Lung microvascular endothelial cell (primary cell): ENCODE measurements at places on chromosomes 16 and 17. TPM values are rescaled to one million over a fixed set of nuclear protein-coding genes. Genes with fewer than 3 reads are reported as not detected.
A peak's percentile ranks its signal among the peaks of the same experiment; 100 is the strongest.

- no peak for DNase-seq
Measured at GRCh38 chr17:36816214-36816906, 120.9 kb upstream of the LHX1 start.

- DNase-seq: no peak
Measured at GRCh38 chr16:80659865-80660264, 119.1 kb downstream of the DYNLRB2 start.

DNA sequence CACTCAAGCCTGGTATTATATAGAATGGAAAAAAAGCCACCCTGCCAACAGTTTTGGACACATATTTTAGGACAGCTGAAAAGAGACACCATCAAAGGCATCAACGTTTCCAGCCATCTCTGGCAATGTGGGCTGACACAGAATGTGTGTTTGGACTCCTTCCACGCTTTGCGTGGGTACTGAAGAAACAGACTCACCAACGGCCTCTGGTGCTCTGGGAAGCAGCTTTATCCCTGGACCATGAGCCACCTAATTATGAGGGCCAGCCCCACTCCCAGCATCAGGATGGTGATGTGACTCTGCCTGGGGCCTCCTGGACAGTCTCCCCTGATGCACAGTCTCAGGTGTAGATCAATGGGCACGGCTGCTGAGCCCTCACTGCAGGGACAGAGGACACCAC lies 27.9 kb downstream of the CCDC57 start:
- DNase-seq: no peak

DNA sequence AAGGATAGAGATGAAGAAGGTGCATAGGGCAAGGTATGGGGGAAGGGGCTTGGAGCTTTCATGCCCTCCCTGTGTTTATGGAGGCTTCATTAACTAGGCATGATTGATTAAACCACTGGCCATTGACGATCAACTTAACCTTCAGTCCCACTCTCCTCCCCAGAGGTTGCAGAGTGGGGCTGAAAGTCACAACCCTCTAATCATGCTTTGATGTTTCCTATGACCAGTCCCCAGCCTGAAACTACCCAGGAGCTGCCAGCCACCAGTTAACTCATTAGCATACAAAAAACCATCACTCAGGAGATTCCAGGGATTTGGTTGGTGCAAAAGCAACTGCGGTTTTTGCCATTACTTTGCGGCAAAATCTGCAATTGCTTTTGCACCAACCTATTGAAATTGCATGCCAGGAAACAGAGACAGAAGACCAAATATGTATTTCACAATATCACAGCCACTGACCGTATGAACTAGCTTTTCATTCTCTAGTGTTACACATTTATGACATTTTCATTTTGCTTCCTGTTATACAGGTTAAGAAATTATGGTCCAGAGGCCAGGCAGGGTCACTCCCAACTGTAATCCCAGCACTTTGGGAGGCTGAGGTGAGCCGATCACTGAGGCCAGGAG lies 5.4 kb downstream of the GFOD2 start:
- DNase-seq: no peak

GRCh38 chr17:6496116-6496481 lies 51.8 kb downstream of the PIMREG start:
- DNase-seq: no peak

DNA sequence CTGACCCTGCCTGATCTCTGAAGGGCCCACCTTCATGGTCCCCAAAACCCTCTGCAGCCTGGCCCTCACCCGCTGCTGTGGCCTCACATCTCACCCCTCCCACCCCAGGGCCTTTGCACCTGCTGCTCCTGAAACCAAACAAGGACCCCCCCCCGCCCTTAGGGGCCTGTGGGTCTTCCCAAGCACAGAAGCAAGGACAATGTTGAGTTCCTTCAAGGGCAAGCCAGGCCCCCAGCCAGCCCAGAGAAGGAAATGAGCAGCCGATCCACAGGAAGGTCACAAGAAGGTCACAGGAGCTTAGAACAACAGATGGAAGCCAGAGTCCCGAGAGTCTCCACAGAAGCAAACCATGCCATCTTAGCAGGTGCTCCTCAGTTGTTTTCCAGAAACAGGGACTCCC lies 493 bp upstream of the PDE6G start:
- DNase-seq: peak; percentile 68

GRCh38 chr17:69497161-69497560 lies 82.7 kb downstream of the MAP2K6 start:
- no peak for DNase-seq

DNA sequence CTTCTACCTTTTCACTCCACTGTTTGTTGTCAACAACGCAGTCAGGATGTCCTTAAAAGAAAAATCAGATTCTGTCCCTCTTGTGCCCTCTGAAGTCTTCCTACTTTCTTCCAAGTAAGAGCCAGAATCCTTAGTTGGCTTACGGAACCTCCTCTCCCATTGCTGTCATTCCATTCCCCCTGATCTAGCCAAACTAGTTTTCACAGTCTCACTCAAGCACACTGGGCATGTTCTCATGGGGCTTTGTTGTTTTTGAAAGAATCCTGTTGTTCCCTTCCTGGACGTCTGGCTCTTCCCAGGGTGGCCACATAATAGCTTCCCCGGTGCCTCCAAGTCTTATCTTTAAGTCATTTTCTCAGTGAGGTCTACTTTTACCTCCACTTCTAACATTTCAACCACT lies 158.6 kb upstream of the ELAC2 start:
- no peak for DNase-seq

- DNase-seq: no peak
Measured at GRCh38 chr16:72932050-72932449, 115.9 kb downstream of the ZFHX3 start.

DNA sequence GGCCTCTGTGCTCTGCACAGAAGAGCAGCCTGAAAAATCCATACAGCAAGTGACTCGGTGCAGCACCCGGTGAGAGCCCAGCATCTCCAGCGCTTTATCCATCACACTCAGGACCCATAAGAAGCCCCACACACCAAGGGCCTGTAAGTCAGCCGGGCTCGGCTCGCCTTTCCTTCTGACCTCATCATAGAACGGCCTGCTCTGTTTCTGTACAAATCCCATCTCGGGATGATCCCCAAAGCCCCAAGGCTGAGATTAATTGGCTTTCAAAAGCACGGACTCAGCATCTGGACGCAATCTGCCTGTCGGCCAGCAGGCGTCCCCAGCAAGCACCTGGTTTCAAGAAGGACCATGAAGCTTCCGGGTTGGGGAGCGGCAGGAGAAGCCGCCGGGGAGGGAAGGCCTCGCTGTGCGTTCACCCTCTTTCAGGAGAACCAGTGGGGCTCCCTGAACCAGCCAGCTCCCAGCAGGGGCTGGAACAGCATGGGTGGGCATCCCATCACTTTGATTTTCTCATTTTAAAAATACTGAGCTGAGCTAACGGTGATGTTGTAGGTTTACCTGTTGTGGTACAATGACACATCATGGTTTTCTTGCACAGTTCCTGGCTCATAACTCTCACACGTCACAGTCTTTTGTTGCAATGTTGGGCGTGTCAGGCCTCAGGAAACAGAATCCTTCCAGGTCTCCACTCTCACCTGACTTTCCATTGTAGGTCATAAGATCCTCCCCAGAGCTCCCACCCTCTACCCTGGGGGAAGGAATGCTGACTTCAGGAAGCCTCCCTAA lies 6.7 kb downstream of the CCDC57 start:
- peak; percentile 86 for DNase-seq

DNA sequence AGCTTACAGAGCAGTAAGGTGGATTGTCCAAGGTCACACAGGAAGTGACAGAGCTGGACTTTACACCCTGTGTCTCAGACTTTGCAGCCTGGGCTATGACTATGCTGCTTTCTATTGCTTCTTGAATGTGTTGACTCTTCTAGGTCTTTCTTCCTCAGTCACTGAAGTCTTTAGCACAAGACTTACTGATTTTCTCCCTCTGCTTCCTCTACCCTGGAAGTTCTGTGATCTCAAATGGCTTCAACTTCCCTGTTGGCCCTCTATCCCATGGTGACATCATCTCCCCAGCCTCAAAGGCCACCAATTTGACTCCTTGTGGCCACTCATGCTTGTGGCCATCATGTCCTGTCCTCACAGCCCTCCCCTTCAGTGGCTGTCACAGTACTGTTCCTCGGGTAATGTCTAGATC lies 181.3 kb downstream of the HS3ST3A1 start:
- DNase-seq: no peak

GRCh38 chr16:15484662-15485061 lies 50.3 kb downstream of the BMERB1 start:
- DNase-seq: no peak

- DNase-seq: peak; percentile 32
Measured at GRCh38 chr17:7215652-7216180, 3.9 kb downstream of the DLG4 start.

- DNase-seq: peak; percentile 91
Measured at GRCh38 chr16:81723098-81723723, 55.9 kb upstream of the PLCG2 start.

GRCh38 chr16:79139799-79140198 lies 460.7 kb downstream of the MAF start:
- no peak for DNase-seq

DNA sequence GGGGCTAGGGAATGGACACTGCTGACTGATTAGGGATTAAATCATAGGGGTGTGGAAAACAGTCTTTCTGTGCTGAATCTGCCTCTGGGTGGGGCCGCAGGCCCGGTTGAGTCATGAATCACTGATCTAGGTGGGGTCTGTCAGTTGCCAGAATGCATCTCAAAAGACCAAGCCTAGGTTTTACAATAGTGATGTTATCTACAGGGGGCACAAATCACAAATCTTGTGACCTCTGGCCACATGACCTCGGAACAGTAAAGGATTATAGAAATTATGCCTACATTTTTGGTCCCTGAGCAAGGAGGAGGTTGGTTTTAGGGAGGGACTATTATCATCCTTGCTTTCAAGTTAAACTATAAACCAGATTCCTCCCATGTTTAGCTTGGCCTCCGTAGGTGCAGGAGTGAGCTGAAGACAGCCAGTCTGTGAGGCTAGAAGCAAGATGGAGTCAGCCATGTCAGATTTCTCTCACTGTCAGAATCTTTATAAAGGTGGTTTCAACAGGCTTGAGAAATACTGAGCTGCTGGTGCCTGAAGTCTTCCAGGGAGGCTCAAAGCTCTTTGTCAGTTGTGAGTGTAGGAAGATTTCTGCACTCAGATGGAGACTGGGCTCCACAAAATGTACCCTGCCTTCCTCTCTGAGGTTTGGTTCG lies 12.9 kb downstream of the GNGT2 start:
- DNase-seq: no peak

The SLC5A11 gene
- total RNA-seq: not detected in 2 replicates

The ARRB2 gene
- total RNA-seq: 4.2 and 4.8 TPM in 2 replicates

The RFNG gene
- 10.0 and 16.3 TPM in 2 replicates for total RNA-seq

The GNGT2 gene
- 0.40 and 1.5 TPM in 2 replicates for total RNA-seq

The KRT33B gene
- total RNA-seq: not detected in 2 replicates

The CHST5 gene
- not detected in 2 replicates for total RNA-seq
